Pancreas (tissue), 10 donors: ENCODE measurements at places on chromosomes 6 and 20. TPM values are rescaled to one million over a fixed set of nuclear protein-coding genes. Genes with fewer than 3 reads are reported as not detected.

DNA sequence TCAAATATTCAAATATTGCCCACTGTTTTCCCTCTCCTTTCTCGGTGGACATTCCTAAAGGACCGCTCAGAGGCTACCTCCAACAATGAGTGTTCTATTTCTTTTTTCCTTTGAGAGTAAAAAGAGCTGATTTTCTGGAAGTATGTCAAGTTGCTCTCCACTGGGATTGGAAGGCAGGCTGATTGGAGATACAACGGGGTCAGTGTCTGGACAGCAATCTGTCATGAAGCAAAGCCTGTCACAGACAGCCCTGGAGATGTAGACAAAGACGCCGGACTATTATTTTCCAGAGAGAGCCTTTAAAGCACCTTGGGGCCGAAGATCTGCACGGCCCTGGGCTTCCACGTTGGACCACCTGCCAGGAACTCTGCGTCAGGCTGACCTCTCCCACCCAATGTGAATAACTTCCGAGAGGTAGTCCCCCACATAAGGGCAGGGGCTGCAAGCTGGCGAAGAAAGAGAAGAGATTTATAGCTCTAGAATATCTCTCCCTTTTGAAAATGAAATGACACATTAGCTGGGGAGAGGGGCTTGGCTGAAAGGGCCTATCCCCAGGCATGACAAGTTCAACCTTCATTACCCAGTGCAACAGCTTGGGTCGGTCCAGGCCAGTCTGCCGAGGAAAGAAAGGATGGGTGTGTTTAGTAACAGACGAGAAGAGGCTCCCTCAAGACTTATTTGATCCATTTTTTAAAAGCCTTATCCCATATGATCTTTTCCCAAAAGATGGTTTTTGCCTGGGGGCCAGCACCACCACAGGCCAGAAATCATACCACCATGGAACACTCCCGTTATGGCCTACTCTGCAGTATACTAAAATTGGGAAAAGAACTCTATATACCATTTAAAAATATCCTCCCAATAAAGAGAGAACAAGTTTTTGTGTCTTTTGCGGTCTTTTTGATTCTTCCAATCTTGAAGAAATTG lies 131.1 kb downstream of the OLIG3 start:
- H3K27ac ChIP-seq, result no peak overlapping the region
- no peaks in the 10 kb centered on the region for H3K4me1 ChIP-seq
- no peaks in the 10 kb centered on the region for H3K27me3 ChIP-seq

Gene MTG2
- polyA plus RNA-seq, result 55.3 TPM

Gene RIMS1
- polyA plus RNA-seq, result 0.12 TPM

Gene MCHR2
- not detected for polyA plus RNA-seq

DNA sequence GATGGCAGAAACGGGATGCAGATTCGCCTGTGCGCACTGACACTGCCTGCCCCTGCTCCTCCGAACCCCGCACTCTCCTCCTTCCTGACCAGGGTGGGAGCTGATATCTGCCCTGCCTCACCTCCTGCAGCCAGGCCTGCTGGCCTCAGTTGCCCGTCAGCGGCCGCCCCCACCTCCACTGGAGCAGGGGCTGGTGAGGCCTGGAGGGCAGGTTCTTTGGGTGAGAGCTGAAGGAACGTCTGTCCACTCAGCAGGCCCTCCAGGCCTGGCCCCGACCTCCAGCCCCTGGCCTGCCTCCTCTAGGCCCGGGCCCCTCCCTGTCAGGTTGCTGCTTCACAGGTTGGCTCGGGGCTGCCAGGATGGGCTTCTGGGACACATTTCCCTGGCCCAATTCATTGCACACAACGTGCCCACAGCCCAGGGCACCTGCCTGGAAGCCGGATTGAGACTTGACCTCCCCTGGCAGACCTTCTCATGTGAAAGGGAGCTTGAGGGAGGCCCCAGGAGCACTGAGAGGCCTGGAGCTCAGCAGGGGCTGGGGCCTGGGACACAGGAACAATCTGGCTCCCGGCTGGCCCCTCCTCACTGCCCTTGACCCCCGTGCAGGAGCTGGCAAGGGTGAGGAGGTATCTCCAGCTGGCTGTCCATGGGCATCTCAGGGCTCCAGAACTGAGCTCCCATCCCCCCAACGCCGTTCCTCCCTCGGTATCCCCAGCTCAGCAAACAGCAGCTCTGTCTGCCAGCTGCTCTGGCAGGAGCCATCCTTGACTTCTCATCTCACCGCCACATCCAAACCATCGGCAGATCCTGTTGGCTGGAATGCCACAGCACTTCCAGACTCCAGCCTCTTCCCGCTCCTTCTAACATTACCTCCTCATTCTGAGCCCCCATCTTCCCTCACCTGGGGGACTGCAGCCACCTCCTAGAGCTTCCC lies 39.5 kb downstream of the SPDEF start:
- no peaks in the 10 kb centered on the region for H3K4me1 ChIP-seq
- no peaks in the 10 kb centered on the region for H3K36me3 ChIP-seq
- no peaks in the 10 kb centered on the region for H3K27me3 ChIP-seq
- DNase-seq, result peak; percentile 41

Gene SIRPG
- 0.12 TPM for polyA plus RNA-seq

Gene BRPF3
- polyA plus RNA-seq, result 8.4 TPM

GRCh38 chr6:136144251-136145023 lies 105.7 kb downstream of the MTFR2 start:
- no peak overlapping the region for H3K4me3 ChIP-seq
- H3K36me3 ChIP-seq, result no peaks in the 10 kb centered on the region
- H3K4me1 ChIP-seq, result no peaks in the 10 kb centered on the region
- DNase-seq, result no peak

DNA sequence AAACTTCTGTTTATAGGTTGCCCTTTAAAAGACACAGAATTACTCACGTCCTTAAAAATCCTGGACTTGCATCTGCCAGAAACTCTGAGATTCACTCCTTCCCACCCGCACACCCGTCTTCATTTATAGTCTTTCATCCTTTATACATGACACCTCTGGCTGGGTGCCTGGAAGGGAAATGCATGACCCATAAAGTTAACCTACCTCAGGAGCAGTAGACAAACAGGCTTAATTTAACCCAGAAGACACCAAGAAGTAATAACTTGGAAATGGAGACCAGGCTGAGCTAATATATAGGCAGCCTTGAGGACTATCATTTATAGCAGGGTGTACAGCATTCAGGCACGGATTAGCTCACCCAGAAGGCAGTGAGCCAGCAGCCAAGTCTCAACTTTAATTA lies 429.0 kb upstream of the NRSN1 start:
- H3K4me3 ChIP-seq, result no peak overlapping the region
- no peak overlapping the region for H3K27ac ChIP-seq
- no peaks in the 10 kb centered on the region for H3K36me3 ChIP-seq
- no peaks in the 10 kb centered on the region for H3K4me1 ChIP-seq

GRCh38 chr20:19207541-19207940 lies 4.9 kb upstream of the SLC24A3 start:
- no peaks in the 10 kb centered on the region for H3K27me3 ChIP-seq
- H3K4me3 ChIP-seq, result no peak overlapping the region
- DNase-seq, result no peak
- H3K4me1 ChIP-seq, result peaks cover 5% of the 10 kb centered on the region

DNA sequence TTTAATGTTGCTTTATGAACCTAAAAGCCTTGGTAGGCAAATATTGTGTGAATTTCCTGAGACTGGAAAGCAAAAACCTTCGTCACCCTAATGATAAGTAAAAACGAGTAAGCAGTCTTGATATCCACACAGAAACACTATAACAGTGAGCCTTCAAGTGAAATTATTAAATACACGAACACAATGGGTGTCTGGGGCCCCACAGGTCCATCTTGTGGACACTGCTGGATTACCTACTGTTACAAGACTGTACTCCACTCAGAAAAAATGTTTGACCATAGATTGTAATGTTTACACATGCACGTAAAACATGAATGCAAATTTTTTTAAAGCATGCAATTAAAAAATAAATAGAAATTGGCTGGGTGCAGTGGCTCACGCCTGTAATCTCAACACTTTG lies 466.9 kb downstream of the CD83 start:
- H3K4me1 ChIP-seq, result no peaks in the 10 kb centered on the region
- H3K36me3 ChIP-seq, result no peaks in the 10 kb centered on the region
- no peaks in the 10 kb centered on the region for H3K27me3 ChIP-seq
- no peak overlapping the region for H3K27ac ChIP-seq
- no peak for DNase-seq

DNA sequence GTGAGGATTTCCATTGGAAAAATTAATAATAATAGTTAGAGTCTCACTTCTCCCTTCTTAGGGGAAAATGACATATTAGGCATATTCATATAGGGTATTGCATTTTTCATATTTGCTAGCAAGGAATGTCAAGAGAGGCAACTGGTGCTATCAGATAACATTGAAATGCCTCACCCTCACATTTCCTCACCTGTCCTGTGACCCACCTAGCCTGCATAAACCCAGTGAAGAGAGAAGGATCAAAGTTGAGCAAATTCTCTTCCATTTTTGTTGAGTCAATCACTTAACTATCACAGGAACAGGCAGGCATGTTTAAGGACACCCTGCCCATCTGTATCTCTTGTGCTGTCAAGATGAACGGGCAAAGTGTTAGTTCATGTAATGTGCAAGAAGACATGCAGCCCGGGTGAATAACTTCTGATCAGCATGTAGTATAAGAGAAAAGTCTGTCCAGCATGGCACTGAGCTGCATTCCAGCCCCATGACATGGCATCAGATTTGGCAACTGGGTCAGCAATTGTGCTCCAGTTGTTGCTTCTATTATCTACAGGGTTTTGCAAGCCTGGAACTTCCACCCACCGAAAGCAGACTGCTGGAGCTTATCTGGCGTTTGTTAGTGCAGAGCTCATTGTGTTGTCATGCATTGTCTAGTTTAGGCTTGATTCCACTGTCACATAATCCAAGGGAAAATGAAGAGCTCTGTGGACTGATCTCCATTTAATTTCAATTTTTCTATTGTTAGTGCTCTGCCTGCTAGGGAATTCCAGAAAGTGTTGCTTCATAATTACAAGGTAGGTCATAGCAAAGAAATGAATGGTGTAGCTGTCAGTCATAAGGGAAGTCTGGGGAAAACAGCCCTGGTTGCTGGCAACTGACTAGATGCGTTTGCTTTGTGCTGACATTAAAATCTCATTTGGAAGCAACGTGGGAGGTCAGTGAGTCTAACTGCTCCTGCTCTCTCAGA lies 138.4 kb upstream of the TNFAIP3 start:
- DNase-seq, result peak; percentile 31
- H3K27ac ChIP-seq, result peak overlapping the region; percentile 30
- H3K4me3 ChIP-seq, result no peak overlapping the region
- H3K36me3 ChIP-seq, result no peaks in the 10 kb centered on the region
- H3K4me1 ChIP-seq, result no peaks in the 10 kb centered on the region

GRCh38 chr6:107633680-107634323 lies 143.9 kb downstream of the SOBP start:
- no peak overlapping the region for H3K27ac ChIP-seq
- H3K4me1 ChIP-seq, result no peaks in the 10 kb centered on the region
- H3K4me3 ChIP-seq, result no peak overlapping the region
- no peaks in the 10 kb centered on the region for H3K36me3 ChIP-seq

GRCh38 chr6:135990439-135990838 lies 138.9 kb downstream of the PDE7B start:
- DNase-seq, result no peak
- H3K27ac ChIP-seq, result no peak overlapping the region
- no peaks in the 10 kb centered on the region for H3K4me1 ChIP-seq
- H3K36me3 ChIP-seq, result no peaks in the 10 kb centered on the region

Gene CCN6
- polyA plus RNA-seq, result not detected

GRCh38 chr20:12638633-12639312 lies 370.0 kb upstream of the SPTLC3 start:
- no peaks in the 10 kb centered on the region for H3K4me1 ChIP-seq
- no peak overlapping the region for H3K4me3 ChIP-seq
- no peaks in the 10 kb centered on the region for H3K27me3 ChIP-seq
- no peak for DNase-seq
- no peaks in the 10 kb centered on the region for H3K36me3 ChIP-seq

Gene PSORS1C2
- polyA plus RNA-seq, result not detected

DNA sequence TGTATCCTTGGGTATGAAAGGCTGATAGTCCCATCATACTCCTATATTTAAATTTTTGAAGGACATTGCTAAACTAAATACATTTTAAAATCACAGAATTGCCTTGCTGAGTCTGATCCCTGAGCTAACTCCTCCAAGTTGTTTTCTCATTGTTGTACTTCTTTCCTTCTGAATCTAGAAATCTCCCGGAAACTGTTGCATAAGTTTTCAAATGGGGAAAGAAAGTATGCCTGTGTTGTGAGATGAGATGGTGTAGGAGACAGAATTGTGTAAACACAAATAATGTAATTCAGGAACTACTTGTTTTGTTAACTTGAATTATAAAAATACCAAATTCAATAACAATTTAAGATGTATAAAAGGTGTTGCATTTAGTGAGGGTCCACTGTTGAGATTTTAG lies 7.3 kb downstream of the PNRC1 start:
- no peak overlapping the region for H3K27ac ChIP-seq
- H3K27me3 ChIP-seq, result no peaks in the 10 kb centered on the region
- no peak overlapping the region for H3K4me3 ChIP-seq
- peaks cover 12% of the 10 kb centered on the region for H3K4me1 ChIP-seq

GRCh38 chr6:56749632-56750151 lies 107.0 kb upstream of the DST start:
- H3K27me3 ChIP-seq, result no peaks in the 10 kb centered on the region
- no peaks in the 10 kb centered on the region for H3K36me3 ChIP-seq
- no peak for DNase-seq

- H3K27me3 ChIP-seq, result peaks cover 15% of the 10 kb centered on the region
- H3K27ac ChIP-seq, result no peak overlapping the region
- no peaks in the 10 kb centered on the region for H3K36me3 ChIP-seq
- no peak overlapping the region for H3K4me3 ChIP-seq
- H3K4me1 ChIP-seq, result no peaks in the 10 kb centered on the region
These were observed 201.0 kb upstream of the CEP162 start for GRCh38 chr6:84428300-84428907.

Gene FOXA2
- 30.4 TPM for polyA plus RNA-seq

Gene ANKRD66
- not detected for polyA plus RNA-seq

DNA sequence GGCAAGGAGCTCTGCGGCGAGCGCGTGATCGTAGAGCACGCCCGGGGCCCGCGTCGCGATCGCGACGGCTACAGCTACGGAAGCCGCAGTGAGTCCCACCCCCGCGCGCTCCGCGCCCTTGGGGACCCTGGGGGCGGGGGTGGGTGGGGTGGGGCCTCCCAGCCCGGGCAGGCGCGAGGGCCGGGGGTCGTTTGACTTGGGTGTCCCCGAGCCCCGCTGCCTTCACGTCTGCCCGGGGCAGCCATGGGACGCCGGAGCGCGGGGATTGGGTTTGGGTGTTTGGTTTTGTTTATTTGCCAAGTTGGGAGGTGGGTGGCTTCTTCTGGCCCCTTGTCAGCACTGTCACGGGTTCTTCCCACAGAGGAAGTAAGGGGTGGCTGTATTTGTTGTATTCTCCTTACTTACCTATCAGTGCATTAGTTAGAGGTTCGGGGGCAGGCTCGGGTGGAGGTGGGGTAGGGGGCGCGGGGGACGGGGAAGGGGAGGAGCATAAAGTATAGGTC lies 777 bp downstream of the SRSF6 start:
- DNase-seq, result no peak
- H3K36me3 ChIP-seq, result peaks cover 27% of the 10 kb centered on the region
- H3K27ac ChIP-seq, result peak overlapping the region; percentile 99
- no peaks in the 10 kb centered on the region for H3K4me1 ChIP-seq

GRCh38 chr6:130453230-130453629 lies 87.4 kb downstream of the TMEM200A start:
- no peaks in the 10 kb centered on the region for H3K36me3 ChIP-seq
- no peak for DNase-seq
- no peak overlapping the region for H3K27ac ChIP-seq
- H3K27me3 ChIP-seq, result no peaks in the 10 kb centered on the region
- no peaks in the 10 kb centered on the region for H3K4me1 ChIP-seq
